ENCODE measurements at places on chromosomes 16 and 17.
A peak's percentile ranks its signal among the peaks of the same experiment; 100 is the strongest.

GRCh38 chr17:74392848-74393247 is 25.5 kb downstream of the GPR142 start:
- DNase-seq, result no peak

GRCh38 chr17:34665150-34665806 is 85.9 kb downstream of the TMEM132E start:
- no peak for DNase-seq

DNA sequence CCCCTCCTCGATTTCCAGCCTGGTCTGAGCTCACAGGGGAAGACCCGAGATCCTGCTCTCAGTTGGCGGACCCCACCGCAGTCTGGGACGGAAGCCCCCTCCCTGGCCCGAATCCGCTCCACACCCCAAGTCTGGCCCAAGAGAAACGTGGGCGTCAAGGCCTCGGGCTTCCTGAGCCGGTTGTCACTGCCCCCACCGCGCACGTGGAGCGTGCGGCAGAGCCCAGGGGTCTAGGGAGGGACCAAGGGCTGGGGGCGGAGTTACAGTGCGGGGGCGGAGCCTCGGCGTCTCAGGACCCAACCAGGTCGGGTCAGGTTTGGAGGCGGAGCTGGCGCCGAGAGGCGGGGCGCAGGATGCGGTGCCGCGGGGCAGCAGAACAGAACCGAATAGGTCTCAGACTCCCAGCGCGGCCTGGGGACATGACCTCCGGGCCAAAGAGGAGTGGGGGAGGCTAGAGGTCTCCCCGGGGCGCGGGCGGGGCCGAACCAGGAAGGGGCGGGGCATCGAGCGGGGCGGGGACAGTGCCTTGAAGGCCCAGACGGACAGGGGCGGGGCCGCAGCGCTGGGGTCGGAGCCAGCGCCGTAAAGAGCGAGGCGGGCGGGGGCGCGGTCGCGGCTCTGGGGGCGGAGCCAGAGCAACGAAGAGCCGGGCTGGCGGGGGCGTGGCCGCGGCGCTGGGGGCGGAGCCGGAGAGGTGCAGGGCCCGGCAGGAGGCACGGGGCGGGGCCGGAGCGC is 431 bp upstream of the ZFPM1 start:
- DNase-seq, result peak; percentile 97

DNA sequence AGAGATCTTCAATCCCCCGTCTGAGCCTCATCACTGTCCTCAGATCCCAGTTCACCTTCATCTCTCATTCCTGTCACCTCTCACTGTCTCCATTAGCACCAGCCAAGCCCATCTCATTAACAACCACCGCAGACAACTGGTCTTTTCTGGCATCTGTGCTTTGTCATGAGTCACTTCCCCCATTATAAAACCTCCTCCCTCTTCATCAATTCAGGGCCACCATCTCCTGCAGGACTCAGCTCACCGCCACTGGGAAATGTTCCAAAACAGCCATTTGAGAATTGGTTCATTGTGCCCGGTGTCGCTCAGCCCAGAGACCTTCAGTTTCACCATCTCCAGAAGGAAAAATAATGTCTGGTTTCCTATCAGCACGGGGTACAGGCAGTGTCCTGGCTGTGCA is 56.9 kb upstream of the TEKT3 start:
- DNase-seq, result peak; percentile 66

GRCh38 chr16:23268561-23268960 is 33.5 kb upstream of the SCNN1B start:
- DNase-seq, result no peak

DNA sequence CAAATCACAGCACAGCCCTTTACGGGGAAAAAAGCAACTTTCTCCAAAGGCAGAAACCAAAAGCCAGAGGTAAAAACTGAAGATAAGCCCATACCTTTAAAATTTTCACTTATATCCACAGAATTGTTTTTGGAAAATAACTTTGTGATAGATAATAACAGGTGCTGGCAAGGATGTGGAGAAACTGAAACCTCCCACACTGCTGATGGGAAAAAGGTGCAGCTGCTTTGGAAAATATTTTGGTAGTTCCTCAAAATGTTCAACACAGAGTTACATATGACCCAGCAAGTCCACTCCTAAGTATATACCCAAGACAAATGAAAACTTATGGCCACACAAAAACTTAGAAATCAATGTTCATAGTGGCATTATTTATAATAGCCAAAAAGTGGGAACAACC is 12.2 kb downstream of the EFTUD2 start:
- DNase-seq, result no peak

DNA sequence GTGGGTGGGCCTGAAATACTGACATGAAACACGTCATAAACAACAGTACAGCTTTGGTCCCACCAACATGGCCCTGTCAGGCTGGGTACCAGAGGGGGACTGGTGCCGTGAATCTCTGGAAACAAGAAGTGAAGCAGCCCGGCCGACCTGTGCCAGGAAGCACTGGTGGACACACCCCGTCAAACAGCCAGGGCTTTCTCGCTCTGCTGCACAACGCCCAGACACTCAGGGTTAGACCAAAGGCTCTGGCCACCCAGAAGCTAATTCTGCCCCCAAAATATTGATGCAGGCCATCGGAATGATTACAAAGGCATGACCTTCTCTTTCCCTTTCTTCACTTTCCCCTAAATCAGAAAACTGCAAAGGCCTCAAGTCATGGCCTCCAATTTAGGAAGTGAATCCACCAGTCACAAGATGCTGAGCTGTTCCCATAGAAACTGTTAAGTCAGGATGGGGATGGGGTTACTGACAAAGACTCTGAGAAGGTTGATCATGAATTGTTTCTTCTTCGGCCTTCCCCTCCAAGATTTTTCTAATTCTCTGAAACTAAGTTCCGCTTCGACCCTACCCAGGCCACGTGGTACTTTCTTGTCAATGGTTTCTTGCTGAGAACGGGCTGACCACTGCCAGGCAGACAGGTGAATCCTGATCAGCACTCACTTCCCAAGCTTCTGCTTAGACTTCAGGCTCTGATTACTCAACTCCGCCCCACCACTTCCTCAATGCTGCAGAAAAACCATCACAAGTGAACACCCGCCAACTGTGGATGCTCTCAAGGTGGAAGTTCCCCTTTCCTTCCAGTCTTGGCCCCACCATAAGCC is 6.7 kb downstream of the PITPNA start:
- no peak for DNase-seq

DNA sequence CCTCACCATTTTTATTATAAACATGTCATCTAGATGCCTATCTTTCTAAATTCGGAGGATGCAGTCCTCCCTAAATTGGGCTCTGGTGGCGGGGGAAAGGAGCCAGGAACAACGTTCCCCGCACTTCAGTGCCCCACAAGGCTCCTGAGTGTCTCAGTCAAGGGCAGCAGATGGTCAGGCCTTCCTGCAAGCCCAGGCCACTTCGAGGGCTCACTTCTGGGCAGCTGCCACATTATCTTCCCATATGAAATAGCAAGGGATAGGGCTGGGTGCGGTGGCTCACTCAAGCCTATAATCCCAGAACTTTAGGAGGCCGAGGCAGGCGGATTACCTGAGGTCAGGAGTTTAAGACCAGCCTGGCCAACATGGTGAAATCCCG is 32.3 kb downstream of the FBXO31 start:
- no peak for DNase-seq

GRCh38 chr16:85151603-85152413 is 39.5 kb upstream of the CIBAR2 start:
- peak; percentile 82 for DNase-seq

- DNase-seq, result peak; percentile 60
Observed at GRCh38 chr16:57191056-57191571, 5.0 kb downstream of the RSPRY1 start.

GRCh38 chr16:17211797-17212196 is 259.0 kb downstream of the XYLT1 start:
- no peak for DNase-seq

GRCh38 chr17:20988896-20989295 is 53.9 kb downstream of the USP22 start:
- no peak for DNase-seq

GRCh38 chr17:71247441-71248015 is 873.3 kb upstream of the SOX9 start:
- no peak for DNase-seq

- no peak for DNase-seq
Observed at GRCh38 chr17:51481370-51481769, 221.0 kb downstream of the UTP18 start.

DNA sequence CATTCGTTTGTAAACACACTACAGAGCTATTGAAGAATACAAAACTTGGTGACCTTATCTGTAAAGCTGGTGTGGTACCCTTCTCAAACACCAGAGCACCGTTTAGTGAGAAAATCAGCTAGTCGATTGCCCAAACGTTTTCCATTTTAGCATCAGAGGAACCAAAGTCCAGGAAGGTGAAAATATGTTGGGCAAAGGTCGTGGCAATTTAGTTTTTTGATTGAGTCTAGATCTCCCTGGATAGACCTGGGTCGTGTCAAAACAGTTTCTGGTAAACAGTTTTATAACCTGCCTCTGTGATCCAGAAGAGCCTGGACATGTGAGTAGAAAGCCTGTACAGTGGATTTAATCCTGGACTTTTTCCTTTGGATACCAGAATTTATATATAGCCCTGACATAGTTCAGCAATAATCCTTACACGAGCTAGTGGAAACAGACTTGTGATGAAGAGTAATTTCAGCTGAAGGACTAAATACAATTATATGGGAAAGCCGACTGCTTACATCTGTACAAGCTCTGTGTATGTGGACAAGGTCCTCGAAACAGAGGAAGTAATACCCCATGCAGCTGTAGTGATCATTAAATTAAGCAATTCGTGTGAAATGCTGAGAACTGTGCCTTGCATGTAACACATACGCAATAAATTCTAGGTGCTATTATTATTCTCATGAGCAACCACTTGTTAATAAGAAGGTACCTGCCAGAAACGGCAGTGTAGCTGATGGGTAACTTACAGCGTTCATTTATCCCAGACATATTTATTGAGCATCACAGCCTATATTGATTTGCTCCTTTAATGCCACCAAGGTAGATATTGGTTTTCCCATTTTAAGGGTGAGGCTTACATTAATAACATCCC is 72.5 kb downstream of the MAP2K6 start:
- no peak for DNase-seq

- DNase-seq, result no peak
Observed at GRCh38 chr17:38706505-38707216, 1.6 kb downstream of the MLLT6 start.

- no peak for DNase-seq
Observed at GRCh38 chr17:79455636-79456035, 155.2 kb downstream of the RBFOX3 start.

DNA sequence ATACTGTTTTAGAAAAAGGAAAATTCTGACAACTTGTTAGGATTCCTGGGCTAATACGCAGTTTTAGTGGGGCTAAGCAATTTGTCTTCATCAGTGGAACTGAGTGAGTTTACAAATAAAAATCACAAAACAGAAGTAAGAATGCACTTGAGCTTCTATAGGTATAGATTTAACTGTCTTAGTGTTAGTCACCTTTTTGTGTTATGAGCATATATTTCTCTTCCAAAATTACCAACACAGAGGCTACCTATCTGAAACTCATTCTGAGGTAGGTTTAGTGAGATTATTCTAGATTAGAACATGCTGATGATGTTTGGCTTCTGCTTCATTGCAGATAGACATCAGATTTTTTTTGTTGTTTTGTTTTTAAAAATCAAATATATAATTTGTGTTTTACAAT is 23.2 kb downstream of the METTL9 start:
- no peak for DNase-seq

GRCh38 chr17:45293413-45294211 is 23.2 kb downstream of the MAP3K14 start:
- DNase-seq, result peak; percentile 91

GRCh38 chr17:32311028-32311536 is 30.9 kb downstream of the C17orf75 start:
- no peak for DNase-seq

DNA sequence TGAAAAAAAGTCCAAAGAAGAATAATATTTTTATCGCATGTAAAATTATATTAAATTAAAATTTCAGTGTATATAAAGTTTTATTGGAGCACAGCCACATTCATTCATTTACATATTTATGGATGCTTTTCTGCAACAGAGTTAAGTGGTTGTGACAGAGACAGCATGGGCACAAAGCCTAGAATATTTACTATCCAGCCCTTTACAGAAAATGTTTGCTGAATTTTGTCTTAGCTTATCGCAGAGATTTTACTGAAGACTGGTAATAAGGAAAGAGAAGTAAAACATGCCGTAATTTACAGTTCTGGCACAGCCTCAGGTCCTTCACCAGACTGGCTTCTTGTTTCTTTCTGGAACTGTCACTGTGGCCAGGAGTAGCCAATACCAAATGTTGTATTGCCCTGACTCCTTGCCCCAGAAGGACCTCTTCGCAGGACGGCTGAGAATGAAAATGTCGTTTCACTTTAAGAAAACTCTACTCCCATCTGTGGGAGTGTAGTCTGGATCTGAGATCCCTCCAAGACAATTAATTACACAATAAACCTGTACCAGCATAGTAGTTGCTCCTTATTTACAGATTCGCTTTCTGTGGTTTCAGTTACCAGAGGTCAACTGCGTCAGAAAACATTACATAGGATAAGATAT is 94.9 kb upstream of the GOT2 start:
- DNase-seq, result no peak

DNA sequence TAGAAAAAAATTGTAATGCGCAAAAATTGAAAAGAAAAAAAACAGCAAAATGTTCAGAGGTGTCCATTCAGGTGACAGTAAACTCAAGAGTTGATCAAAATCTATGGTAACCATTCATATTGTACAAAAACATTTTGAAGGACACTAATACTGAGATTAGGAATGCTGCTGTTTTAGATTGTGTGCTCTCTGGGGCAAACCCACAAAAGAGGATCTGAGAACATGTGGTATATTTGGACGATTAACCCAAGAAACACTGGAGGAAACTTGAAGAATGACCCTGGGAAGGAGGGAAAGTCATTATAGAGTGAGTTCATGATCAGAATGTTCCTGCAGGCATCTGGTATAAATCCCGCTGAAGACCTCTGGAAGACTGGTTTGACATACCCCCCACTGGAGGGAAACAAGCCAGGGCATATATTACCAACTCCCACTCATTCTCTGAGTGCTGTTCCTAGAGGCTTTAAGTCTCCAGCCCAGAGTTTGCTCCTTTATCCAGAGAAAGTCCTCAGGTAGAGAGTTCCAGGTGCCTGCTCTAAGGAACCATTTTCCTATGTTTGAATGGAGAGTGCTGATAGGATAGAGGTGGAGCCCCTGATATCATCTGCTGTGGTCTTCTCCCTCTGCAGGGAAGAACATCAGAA is 1.2 kb downstream of the KRTAP4-2 start:
- no peak for DNase-seq

DNA sequence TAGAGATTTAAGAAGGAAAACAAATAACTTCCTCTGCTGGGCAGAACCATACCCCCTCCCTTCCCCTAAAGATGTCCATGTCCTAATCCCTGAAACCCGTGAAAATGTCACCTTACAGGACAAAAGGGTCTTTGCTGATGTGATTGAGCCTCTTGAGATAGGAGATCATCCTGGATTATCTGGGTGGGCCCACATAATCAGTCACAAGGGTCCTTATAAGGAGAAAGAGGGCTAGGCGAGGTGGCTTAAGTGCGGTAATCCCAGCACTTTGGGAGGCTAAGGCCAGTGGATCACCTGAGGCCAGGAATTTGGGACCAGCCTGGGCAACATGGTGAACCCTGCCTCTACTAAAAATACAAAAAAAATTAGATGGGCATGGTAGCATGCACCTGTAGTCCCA is 12.0 kb upstream of the SLC39A11 start:
- no peak for DNase-seq

- DNase-seq, result no peak
Observed at GRCh38 chr16:55871411-55872038, 3.6 kb downstream of the CES5A start.

GRCh38 chr17:68778726-68779125 is 176.5 kb downstream of the ABCA8 start:
- no peak for DNase-seq
